DMS79 treated with DMSO at 0.1 percent for 48 hours (cell line): ENCODE measurements at places on chromosomes 12 and 14.

- peak; percentile 48 for DNase-seq
These were observed 50.9 kb upstream of the CCT2 start for GRCh38 chr12:69534389-69534822.

- DNase-seq: peak; percentile 45
These were observed 18.6 kb downstream of the FAIM2 start for GRCh38 chr12:49885118-49885517.

- no peak for DNase-seq
These were observed 160.4 kb upstream of the DCN start for GRCh38 chr12:91343010-91343409.

DNA sequence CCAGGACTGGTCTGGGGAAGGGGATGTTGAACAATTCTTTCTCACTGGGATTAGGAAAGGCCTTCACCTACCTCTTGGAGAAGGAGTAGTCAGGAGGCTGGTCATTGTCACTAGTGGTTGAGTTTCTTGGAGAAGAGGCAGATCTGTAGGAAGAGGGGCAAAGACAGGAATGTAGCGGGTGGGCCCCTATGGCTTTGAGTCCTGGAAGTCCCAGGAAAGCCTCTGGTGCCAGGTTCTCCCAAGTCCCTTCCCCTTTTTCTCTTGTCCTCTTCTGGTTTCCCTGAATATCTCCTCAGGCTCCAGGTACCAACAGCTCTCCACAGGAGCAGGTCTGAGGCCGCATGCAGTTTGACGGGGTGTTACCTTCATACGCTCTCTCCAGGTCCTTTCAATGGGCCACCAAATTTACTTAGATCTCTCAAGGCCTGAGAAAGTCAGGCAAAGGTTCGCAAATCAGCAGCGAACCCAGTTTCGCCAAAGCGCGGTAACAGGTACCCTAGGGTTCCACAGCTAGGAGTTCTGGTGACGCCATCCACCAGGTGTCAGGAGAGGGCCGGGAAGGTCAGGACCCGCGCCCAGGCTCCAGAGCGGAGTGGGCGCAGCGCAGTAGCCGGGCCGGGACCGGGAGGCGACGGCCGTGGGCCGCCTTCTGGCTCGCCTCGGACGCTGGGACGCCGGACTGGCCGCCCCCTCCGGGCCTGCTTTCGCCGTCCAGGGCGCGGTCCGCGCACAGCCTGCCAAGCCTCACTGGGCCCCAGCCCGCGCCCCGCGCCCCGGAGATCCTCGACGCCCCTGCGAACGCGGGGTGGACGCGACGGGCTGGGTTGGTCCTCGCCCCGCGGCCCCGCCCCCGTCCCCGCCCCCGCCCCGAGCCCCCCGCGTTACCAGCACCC is 795 bp downstream of the SMAGP start:
- no peak for DNase-seq

GRCh38 chr12:125515887-125516286 is 450.7 kb downstream of the AACS start:
- DNase-seq: no peak

GRCh38 chr12:66571361-66571915 is 107.4 kb downstream of the GRIP1 start:
- no peak for DNase-seq

- no peak for DNase-seq
These were observed 208.3 kb downstream of the SYNE2 start for GRCh38 chr14:64061115-64061514.

- DNase-seq: no peak
These were observed 199.9 kb upstream of the FOXN3 start for GRCh38 chr14:89616852-89617341.

DNA sequence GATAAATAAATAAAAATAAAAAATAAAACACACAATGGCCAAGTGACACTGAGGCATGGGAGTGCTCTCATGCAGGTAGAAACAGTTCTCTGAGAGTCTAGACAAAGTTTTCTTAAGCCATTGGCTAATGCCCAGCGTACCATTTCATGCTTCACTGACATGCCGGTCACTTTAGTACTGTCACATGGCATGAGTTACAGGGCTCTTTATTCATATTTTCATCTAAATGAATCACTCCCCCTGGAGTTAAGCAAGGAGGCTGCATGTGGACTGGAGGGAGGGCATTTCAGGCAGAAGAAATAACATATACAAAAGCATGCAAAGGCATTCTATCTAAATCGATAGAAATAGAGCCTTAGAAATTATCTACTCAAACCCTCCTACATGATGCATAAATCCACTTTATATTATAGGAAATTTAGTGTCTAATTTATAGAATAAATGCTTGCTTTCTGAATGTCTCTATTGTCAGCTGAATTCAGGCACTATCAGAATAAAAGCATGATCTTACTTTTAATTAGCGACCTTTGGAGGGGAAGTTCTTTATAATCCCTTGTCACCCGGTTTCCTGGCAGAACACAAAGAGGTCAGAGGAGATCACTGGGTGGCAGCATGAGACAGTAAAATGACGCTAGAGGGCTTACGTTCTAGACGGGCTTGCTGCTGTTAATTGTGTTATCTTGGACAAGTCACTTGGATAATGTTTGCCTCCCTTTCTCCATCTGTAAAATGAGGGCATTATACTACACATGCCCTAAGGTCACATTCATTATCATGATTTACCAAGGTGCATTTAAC is 17.5 kb downstream of the DYRK4 start:
- no peak for DNase-seq

- DNase-seq: peak; percentile 95
These were observed 995 bp upstream of the HSP90B1 start for GRCh38 chr12:103929046-103929783.

DNA sequence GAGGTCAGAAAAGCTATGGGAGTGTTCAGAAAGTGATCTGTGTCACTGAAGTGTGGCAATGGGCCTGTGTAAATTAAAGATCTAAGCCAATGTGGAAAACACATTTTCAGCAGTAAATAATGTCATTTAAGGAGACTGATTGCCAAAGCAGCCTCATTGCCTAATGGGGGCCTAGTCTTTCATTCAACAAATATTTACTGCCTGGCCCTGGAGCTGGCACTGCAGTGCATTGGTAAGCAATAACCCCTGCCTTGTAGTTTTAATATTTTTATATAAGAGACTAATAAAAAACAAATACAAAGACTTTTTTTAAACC is 326.6 kb downstream of the BTG1 start:
- DNase-seq: no peak

DNA sequence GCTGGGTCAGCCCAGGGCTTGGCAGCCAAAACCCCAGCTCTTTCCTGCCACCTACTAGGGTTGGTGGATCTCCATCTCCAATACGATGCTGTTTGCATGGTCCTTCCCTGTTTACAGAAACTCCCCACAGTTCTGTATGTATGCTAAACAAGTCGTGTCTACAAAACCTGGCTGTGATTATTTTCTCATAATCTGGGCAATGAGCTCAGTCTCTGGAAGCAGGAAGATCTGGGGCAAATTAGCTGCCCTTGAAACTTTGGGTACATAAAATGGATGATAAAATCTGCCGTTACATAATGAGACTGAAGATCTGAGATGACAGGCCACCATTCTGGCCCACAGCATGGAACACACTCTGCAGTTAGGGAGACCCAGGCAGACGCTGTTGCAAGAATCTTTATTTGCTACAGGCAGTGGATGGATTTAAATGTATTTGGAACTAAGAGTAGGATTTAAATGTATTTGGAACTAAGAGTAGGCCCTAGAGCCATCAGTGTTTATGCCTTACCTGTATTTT is 31.7 kb downstream of the ACADS start:
- DNase-seq: no peak

GRCh38 chr14:59097681-59098080 is 90.8 kb upstream of the DAAM1 start:
- no peak for DNase-seq

GRCh38 chr12:115260762-115261675 is 577.0 kb upstream of the TBX3 start:
- no peak for DNase-seq

- DNase-seq: peak; percentile 61
These were observed at the start of gene TSPAN11 for GRCh38 chr12:30926243-30927221. Gene TSPAN11, plus strand, starts transcription at chr12:30926748. Its CDS starts 27,244 bp downstream, at chr12:30953992.

GRCh38 chr12:2451025-2451424 is 343.7 kb upstream of the FKBP4 start:
- DNase-seq: no peak

DNA sequence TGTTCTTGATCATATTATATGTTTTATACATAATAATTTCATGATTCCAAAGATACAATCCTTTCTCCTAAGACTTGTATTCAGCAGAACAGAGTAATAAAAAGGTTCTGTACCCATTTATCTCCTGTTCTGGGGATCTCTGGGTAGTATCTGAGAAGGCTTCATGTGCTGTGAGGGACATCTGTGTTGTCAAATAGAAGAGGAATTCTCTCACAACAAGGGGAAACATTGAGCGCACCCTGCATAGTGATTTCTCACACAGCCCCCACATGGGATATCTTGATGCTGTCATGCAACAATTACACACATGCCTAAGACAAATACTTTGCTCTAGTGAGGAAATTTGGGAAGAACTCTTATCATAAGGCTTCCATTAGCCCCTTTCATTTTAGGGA is 101.8 kb upstream of the ATF1 start:
- no peak for DNase-seq

DNA sequence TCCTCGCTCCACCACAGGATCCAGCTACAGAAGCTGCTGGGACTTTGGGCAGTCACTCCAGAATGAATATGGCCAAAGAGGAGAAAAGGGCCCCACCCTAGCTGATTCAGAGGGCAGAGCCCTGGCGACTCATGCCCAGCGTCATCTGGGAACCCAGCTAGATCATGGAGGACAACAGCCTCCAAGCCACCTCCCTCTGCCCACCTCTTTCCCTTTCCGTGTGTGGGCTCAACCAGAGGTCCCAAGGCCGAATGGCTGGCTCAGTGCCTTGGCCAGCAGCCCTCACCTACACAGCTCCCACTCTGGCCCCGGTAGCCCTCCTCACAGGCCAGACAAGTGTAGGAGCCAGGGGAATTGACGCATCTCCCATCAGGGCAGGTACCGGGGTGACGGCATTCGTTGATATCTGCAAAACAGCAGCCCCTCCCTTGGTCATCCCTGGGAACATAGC is 17.4 kb downstream of the ISCA2 start:
- DNase-seq: no peak

DNA sequence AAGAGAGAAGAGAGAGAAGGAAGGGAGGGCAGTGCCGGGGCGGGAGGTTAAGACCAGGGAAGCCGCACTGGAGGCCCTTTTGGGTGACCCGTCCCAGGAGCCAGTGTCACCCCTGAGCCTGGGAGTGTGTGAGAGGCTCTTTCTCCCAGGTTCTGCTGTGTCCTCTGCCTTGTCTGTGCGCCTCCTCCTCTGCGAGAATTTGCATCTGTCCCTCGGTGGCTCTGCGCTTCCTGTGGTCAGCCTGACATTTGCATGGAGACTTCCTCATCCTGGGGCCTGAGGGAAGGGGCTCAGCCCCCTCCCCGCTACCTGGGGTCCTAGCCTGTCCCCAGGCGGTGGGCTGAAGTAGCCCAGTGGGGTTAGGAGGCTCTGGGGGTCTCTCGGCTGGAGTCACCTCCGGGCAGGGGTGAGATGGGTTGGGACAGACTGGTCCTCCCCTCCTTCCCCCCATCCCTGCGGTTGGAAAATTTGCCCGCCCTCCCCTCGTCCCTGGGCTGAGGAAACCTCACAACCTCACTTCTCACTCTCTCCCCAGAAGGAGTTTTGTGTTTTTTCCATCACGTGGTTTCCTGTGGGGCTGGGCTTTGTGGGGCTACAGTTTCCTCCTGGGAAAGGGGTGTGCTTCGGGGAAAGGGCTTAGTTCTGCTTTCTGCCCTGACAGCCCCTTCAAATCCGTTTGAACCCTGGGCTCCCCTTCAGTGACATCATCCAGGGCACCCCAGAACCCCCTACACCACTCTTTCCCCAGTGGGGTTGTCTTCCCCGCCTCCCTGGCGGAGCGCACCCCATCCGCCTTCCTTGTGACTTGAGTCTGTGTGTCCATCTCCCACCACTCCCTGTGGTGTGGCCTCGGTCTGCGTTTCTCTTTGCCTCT is 2.5 kb downstream of the PTPN6 start:
- DNase-seq: no peak

- DNase-seq: no peak
These were observed 30.6 kb upstream of the SLC6A13 start for GRCh38 chr12:293199-293598.

GRCh38 chr12:96606134-96606533 is 116.8 kb downstream of the CFAP54 start:
- no peak for DNase-seq

DNA sequence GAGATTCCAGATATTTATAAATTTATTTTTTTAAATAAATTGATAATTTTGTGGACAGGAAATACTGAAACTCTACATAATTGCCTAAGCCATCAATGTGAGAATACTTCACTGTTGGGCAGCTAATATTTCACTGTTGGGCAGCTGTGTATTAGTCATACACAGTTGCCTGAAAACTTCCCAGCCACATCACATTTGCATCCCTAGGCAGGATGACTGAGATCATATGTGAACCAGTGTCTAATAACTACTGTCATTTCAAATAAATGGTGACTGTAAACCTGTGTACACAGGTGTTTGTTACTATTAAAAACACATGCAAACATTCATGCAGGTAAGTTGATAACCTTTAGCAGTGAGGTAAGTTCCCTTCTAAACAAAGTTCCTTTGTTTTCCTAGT is 43.9 kb downstream of the TMTC3 start:
- no peak for DNase-seq

- peak; percentile 31 for DNase-seq
These were observed 715 bp downstream of the CACNB3 start for GRCh38 chr12:48818831-48819590.

DNA sequence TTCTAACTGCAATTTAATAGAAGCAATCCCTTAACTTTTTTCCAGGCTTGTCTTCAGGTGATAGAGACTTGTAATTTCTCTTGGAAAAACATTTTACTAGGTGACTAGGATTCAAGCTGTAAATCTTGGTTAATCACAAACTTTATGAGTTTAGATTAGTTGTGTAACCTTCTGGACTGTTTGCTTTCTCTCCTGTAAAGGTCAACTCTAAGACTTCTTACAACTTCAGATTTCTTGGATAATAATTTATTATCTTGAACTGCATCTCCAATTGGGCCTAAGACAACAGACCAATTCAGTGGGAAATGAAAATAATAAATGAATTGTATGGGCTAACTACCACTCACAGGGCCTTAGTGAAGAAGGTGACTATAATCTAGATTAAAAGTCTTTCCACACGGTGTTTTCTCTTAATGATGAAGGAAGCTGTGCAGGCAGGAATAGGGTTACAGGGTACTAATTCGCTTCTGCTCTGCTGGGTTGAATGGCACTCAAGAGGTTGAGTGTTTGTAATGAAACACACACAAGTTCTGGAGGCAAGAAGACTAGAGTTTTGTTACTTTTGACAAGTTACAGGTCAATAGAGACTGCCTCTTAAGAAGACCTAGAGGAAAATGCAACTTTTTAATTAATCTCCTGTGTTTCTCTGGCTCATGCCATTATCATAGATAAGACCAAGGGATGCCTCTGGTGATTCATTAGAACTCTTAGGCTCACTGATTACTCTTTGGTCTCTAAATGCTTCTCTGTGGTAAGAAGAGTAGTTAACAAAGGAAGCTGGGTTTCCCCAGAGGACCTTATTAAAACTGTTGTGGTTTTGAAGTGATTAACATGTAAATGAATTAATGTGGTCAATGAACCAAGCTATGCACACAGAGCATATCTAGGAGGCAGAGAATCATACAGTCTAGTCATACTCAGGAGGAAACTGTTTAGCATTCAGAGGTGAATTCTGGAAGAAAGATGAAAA is 30.0 kb upstream of the OR4E1 start:
- DNase-seq: peak; percentile 96

- no peak for DNase-seq
These were observed 139.9 kb downstream of the AKAP6 start for GRCh38 chr14:32468955-32469354.

GRCh38 chr12:124303579-124304313 is 8.9 kb downstream of the RFLNA start:
- DNase-seq: no peak
